ENCODE measurements at places on chromosomes 16 and 17. TPM values are rescaled to one million over a fixed set of nuclear protein-coding genes. Genes with fewer than 3 reads are reported as not detected.

The TAC4 gene
- total RNA-seq: not detected

The FBXL16 gene
- total RNA-seq: 2.6 TPM

The ATMIN gene
- 30.0 TPM for total RNA-seq

The SYCE1L gene
- 8.2 TPM for total RNA-seq

The FBXO39 gene
- not detected for total RNA-seq

The TP53TG3D gene
- total RNA-seq: 1.7 TPM

The KATNB1 gene
- total RNA-seq: 20.9 TPM

The DCXR gene
- 96.2 TPM for total RNA-seq

The MYH13 gene
- total RNA-seq: not detected

The AOC3 gene
- total RNA-seq: 0.97 TPM

The SBK1 gene
- 0.38 TPM for total RNA-seq

The OMG gene
- not detected for total RNA-seq

The CCL4L2 gene
- total RNA-seq: not detected

The SRCIN1 gene
- 3.1 TPM for total RNA-seq

The KRTAP4-11 gene
- total RNA-seq: not detected

The SLC12A4 gene
- total RNA-seq: 19.7 TPM

The CRHR1 gene
- total RNA-seq: 0.27 TPM

The AGRP gene
- total RNA-seq: not detected

The EMP2 gene
- 21.5 TPM for total RNA-seq

The MYH1 gene
- not detected for total RNA-seq

The CD300LB gene
- not detected for total RNA-seq

The ZNF624 gene
- total RNA-seq: 2.8 TPM

The SEZ6L2 gene
- total RNA-seq: 16.5 TPM

The C16orf46 gene
- total RNA-seq: 0.78 TPM

The NPIPB12 gene
- 26.0 TPM for total RNA-seq

The OTOP3 gene
- not detected for total RNA-seq

The PRSS27 gene
- total RNA-seq: 1.0 TPM

The FOXN1 gene
- not detected for total RNA-seq

The EPX gene
- not detected for total RNA-seq

The SPATA22 gene
- total RNA-seq: not detected

The EVPLL gene
- total RNA-seq: not detected

The SDF2 gene
- 86.3 TPM for total RNA-seq

The CLEC3A gene
- total RNA-seq: not detected

The SLC13A2 gene
- 0.21 TPM for total RNA-seq

The CLUH gene
- total RNA-seq: 93.9 TPM

The SLC22A31 gene
- 1.8 TPM for total RNA-seq

The ASPSCR1 gene
- 32.6 TPM for total RNA-seq

The DHRS7C gene
- total RNA-seq: not detected

The PDK2 gene
- total RNA-seq: 17.6 TPM

All from A549 treated with CpdA at 1 μM for 4 hours (cell line).